Activated CD4-positive, alpha-beta memory T cell treated with anti-CD3 and anti-CD28 coated beads for 36 hours (primary cell): ENCODE measurements at places on chromosomes 7 and 10.

GRCh38 chr10:95335933-95336699 lies 45.3 kb upstream of the PDLIM1 start:
- no peak for DNase-seq

- DNase-seq = no peak
Measured at GRCh38 chr7:121167971-121168370, 160.8 kb upstream of the WNT16 start.

DNA sequence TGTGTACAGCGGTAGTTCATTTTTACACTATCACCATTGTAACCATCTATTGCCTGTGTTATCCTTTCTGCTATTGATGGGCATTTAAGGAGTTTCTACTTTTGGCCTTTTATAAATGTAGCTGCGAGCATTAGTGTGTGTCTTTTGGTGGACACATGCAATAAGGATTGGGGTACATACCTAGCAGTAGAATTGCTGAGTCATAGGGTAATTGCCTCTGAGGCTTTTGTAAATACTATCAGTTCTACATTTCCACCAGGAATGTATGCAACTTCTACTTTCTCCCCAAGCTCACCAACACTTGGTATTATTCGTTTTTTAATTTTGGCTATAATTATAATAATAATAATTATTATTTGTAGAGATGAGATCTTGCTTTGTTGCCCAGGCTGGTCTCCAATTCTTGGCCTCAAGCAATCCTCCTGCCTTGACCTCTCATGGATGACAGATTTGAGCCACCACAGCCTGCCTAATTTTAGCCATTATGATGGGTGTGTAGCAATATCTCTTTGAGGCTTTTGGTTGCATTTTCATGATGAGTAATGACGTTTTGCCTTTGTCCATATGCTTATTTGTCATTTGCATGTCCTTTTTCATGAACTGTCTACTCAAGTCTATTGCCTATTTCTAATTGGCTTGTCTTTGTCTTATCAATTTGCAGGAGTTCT lies 277.0 kb downstream of the ACTR3B start:
- no peak for DNase-seq

- no peak for DNase-seq
Measured at GRCh38 chr10:21300551-21300950, 224.9 kb downstream of the SKIDA1 start.

DNA sequence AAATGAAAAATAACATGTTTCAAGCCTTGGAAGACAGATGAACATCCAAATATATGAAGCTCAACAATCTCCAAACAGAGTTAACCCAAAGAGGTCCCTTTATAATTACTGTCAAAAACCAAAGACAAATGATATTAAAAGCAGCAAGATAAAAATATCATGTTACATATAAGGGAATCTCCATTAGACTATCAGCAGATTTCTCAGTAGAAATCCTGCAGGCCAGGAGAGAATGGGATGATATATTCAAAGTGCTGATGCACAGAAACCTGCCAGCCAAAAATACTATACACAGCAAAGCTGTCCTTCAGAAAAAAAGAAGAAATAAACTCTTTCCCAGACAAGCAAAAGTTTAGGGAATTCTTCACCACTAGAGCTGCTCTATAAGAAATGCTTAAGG lies 41.0 kb downstream of the AASS start:
- no peak for DNase-seq

- no peak for DNase-seq
Measured at GRCh38 chr7:132578050-132578370, 1.7 kb upstream of the PLXNA4 start.

DNA sequence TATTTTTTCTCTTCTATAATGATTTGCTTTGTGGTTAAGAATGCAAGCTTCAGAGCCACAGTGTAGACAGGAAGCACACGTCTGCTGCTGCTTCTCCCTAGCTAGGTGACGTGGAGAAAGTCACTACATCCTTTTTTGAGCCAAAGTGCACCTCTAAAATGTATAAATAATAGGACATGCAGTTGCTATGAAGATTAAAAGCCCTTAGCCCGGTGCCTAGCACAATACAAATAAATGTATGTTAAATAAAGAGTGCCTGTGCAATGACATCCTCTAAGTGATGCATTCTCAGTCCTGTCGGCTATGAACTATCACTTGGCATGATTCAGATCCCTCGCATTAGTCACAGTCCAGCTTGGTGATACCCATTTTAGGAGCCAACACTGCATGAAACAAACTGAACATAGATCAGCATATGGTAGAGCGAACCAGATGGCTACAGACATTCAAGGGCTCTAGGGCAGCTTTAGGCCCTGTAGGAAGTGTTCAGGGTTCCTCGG lies 4.8 kb upstream of the TRDMT1 start:
- DNase-seq = peak; percentile 63

DNA sequence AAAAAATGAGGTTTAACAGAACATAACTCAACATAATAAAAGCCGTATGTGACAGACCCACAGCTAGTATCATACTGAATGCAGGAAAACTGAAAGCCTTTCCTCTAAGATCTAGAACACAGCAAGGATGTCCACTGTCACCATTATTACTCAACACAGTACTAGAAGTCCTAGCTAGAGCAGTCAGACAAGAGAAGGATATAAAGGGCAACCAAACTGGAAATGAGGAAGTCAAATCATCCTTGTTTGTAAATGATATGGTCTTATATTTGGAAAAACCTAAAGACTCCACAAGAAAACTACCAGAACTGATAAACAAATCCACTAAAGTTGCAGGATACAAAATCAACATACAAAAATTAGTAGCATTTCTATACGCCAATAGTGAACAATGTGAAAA lies 45.9 kb downstream of the C10orf71 start:
- no peak for DNase-seq

DNA sequence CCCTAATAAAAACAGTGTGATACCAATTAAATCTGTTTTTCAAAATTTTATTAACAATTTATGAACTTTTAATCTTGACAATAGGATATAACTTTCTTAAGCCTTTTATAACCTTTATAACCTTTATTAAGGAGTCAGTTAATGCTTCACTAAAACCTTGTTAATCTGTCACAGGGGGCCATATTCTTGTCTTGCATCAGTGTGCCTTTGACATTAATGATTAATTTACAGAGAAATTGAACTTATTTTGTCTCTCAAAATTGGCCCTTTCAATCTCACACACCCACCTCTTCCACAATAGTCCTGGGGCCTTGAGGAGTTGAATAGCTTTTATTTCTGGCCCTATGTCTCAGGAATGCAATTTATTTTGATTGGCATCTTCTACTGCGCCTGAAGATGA lies 68.5 kb downstream of the AKR1C4 start:
- no peak for DNase-seq

DNA sequence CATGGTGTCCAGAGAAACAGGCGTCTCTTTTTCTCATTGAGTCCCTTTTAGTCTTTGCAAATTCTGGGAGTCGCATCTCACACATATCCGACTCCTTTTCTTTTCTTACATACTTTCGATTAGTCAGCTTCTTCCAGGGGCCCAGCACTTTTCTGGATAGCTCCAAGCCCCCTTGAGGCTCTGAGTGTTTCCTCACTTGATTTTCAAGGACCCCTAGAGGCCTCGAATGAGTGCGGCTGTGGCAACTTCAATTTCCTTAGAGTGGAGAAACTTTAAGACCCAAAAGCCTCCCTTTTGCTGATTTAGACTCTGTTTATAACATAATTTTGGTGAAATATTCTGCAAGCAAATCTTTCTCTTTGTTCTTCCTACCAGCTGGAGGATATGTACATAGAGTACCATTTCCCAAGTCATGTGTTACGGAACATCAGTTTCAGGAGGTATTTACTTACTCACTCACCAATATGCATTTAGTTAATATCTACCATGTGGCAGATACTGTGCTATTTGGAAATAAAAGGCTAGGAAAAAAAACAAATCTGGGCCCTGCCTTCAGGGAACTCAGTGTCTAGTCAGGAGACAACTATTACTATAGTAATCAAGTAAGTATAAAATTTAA lies 555.2 kb downstream of the REEP3 start:
- no peak for DNase-seq

DNA sequence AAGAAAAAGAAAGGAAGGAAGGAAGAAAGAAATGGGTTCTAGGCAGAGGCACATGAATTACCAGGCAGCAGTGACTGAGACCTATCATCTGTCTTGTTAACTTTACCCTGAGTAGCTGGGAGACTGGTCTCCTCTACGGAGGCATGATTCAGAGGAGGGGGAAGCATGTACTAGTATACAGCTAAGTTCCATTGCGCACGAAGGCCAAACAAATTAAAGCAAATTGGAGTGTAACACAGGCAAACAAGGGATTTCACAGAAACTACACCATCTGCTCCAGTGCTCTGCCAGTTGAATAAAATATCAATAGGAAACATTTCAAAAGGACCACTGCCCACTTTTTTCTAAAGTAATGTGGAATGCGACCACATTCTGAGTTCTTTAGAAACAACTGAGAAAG lies 65.9 kb upstream of the RSU1 start:
- no peak for DNase-seq

DNA sequence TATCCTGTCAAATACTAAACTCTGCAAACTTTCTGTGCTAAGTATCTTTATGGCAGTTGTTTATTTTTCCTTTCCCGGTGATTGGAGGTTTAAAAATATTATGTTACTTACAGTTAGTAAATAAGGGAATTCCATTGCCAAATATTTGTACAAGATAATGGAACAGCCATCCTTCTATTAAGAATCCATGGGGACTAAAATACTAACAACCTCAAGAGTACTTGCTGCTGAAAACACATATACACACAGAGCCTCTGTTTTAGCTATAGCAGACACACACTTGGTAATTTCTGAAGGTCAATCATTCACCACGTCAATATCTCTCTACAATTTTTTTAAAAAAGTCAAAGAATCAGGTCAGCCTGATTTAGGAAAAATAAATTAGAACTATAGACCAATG lies 32.4 kb downstream of the TSPAN12 start:
- DNase-seq = no peak

DNA sequence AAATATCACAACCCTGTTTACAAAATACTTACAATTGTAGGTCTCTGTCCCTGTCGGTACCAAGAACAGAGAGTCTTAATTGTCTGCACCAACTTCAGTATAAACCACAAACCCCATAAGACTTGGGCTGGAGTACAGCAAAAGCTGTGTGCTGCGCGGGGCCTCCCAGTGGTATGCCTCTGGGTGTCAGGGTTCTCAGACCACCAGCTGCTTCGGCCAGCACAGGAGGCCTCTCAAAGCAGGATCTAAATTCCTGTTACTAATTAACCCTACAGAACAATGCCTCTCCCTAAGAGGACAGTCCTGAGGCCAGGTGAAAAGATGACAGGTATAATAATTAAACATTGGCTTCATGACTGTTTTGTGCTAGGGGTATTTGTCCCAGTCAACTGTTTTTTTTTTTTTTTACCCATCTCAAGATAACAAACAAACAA lies 957 bp upstream of the SVIL start:
- DNase-seq = no peak

DNA sequence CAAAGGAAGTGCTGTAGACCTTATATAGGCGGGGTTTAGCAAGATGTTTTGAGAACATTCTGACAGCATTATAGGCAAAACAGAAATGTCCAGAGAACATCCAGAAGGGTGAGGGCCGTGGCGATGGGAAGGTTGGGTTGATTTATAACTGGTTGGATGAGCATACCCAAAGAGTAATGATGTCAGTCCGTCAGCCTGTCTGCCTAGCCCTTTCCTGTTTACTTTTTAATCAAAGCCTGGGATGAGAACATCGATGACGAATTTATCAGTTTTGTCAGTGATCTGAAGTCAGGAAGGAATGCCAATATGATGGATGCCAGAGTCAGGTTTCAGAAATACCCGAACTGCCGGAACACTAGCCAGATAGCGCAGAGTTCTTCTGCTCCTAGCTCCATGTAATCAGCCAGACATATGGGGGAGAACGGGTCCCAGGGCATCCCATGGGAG lies 33.8 kb upstream of the TRIM8 start:
- no peak for DNase-seq

GRCh38 chr10:24873281-24873683 lies 79.1 kb downstream of the PRTFDC1 start:
- no peak for DNase-seq

GRCh38 chr7:93938293-93938692 lies 16.8 kb downstream of the GNG11 start:
- DNase-seq = no peak

GRCh38 chr7:80967917-80968297 lies 49.1 kb upstream of the SEMA3C start:
- DNase-seq = no peak

DNA sequence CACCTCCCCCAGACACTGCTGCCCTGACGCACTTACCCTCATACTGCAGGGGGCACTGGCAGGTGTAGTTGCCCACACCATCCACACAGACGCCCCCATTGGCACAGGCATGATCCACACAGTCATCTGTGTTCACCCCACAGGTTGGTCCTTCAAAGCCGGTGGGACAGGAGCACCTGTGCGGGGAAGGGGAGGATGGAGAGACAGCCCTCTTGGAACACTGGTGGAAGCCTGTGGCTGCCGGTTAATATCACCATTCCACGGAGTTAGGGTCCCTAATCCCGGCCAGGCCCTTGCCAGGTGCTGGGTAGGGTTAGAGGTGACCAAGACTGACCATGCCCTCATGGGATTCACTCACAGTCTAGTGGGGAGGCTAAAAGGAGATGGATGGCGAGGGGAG lies 171.8 kb downstream of the SLIT1 start:
- no peak for DNase-seq

DNA sequence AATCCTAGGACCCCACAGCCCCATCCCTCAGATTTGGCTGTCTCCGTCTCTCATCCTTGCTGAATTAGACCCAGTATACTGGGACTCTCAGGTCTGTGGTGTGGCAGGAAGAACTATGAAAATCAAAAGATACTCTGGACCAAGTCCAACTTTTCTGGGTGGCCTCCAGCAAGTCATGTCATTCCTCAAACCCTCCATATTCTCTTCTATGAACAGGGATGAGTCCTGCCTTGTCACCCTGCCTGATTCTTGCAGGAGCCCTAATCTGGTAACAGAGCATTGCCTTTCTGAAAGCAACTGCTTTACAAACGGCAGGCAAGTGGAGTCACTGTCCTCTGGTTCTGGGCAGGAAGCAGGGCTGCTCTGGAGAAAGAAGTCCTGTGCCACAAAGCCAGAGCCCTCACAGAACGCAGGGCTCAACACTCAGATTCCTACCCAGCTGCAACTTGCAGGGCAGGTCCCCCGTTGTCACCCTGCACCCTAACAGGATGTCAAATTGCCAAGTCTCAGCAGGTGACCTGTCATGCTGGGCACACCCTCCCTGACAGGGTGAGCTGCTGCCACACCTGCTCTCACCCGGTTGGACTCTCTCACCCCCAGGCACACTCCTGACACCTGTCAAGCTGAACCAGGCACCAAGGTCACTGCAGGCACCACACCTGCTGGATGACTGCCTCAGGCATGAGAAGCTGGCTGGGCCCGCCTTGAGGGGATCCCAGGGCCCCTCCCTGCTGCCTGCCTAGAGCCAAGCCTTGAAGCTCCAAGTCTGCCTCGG lies 227.7 kb downstream of the KCNMA1 start:
- no peak for DNase-seq

- DNase-seq = no peak
Measured at GRCh38 chr7:65317372-65317771, 56.3 kb upstream of the ZNF92 start.
